ENCODE measurements at places on chromosomes 7 and 10. TPM values are rescaled to one million over a fixed set of nuclear protein-coding genes. Genes with fewer than 3 reads are reported as not detected.

Gene MPP7
- total RNA-seq = 0.24 TPM

Gene BUD31
- 154 TPM for total RNA-seq

Gene IDI2
- total RNA-seq = not detected

Gene LFNG
- total RNA-seq = 13.6 TPM

Gene POR
- 154 TPM for total RNA-seq

Gene TMEM178B
- 1.3 TPM for total RNA-seq

Gene NRAP
- not detected for total RNA-seq

Gene GJC3
- total RNA-seq = 0.27 TPM

Gene TSPAN12
- 0.53 TPM for total RNA-seq

Gene SFRP4
- 4.2 TPM for total RNA-seq

Gene DHX32
- total RNA-seq = 53.3 TPM

Gene ITGB8
- total RNA-seq = 1.0 TPM

Gene TYW1
- 16.1 TPM for total RNA-seq

Gene CPVL
- 0.20 TPM for total RNA-seq

Gene PTPRZ1
- not detected for total RNA-seq

Gene OR13A1
- total RNA-seq = not detected

Gene TMEM213
- not detected for total RNA-seq

Gene AOAH
- total RNA-seq = not detected

Gene DGKB
- not detected for total RNA-seq

Gene CYP3A4
- not detected for total RNA-seq

Measured in A549 treated with CpdA at 1 μM for 4 hours (cell line).